ENCODE measurements at places on chromosomes 2 and 18.

GRCh38 chr2:48651158-48651790 lies 33.6 kb downstream of the GTF2A1L start:
- ATAC-seq, result no peak

DNA sequence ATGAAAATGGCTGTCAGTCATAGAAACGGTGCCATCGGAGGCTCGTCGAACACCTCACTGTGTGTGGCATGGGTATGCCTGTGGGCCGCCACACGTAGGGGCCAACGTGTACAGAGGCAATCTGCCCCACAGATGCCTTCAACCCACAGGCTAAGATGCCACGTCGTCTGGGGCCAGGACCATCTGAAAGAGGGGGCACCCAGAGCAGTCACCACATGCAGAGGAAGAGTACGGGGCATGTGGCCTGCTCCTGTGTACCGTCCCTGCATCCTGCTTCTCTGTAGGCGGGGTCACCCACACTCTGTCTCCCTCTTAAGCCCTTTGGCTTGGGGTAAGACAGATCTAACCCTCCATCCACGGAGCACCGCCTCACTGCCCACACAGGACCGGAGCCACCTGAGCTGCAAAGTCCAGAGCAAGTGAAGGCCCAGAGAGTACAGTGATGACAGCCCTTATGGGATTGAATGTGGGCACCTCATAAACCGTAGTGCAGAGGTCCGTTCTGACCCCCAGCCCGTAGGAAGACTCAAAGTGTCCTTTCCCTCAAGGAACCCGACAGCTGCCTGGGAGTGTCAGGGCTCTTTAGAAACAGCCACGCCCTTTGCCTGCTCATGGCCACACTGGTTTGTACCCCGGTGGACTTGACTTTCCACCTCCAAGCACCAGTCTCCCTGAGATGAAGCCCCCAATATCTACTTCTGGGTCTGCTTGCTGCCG lies 66.2 kb downstream of the TWIST2 start:
- ATAC-seq, result no peak

DNA sequence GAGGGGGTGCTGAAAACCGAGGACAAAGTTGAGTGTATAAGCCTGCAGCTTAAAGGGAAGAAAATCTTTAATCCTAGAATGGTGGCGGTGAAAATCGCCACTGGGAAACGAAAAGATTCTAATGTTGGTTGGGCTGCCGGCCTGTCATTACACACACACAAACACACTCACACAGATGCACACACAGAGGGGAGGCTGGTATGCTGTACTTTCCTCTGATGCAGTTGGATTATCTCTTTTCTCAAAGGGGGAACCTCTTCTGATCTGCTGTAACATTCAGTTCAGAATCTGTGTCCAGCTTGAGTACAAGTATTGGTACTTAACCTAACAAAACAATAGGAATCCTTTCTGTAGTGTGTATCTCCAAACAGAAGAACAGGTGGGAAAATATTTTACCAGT lies 39.0 kb downstream of the ANXA4 start:
- ATAC-seq, result no peak

DNA sequence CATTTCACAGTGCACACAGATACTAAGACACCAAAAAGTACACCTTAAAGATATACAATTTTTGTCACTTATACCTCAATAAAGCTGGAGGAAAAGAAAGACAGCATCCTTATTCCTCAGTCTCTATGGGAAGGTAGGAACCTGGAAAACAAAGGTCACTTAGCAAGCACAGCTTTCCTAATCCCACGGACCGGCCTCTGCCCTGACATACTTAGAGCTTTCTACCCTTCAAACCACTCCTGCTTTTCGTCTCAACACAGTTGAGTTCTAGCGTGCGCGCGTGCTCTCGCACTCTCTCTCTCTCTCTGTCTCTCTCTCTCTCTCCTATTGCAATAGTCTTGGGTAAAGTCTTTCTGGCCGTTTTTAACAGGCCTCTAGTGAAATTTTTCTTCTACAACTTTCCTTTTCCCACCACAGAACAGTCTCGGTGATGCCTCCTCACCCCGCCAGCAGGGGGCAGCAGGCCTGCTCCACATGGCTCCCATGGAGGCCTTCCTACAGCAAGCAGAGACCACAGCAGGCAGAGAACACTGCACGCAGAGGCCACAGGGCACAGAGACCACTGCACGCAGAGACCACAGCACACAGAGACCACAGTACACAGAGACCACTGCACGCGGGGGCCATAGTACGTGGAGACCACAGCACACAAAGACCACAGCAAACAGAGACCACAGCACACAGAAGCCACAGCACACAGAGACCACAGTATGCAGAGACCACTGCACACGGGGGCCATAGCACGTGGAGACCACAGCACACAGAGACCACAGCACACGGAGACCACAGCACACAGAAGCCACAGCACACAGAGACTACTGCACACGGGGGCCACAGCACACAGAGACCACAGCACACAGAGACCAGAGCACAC lies 106.9 kb downstream of the FBXO15 start:
- peak; percentile 90 for ATAC-seq

- no peak for ATAC-seq
These were observed 1.4 kb downstream of the RBKS start for GRCh38 chr2:27888790-27889189.
